ENCODE measurements at places on chromosomes 6 and 20.

GRCh38 chr6:152452639-152453038, 184.5 kb downstream of the SYNE1 start:
- DNase-seq: no peak

- DNase-seq: no peak
Observed at GRCh38 chr6:124522335-124522734, 439.9 kb upstream of the RNF217 start.

DNA sequence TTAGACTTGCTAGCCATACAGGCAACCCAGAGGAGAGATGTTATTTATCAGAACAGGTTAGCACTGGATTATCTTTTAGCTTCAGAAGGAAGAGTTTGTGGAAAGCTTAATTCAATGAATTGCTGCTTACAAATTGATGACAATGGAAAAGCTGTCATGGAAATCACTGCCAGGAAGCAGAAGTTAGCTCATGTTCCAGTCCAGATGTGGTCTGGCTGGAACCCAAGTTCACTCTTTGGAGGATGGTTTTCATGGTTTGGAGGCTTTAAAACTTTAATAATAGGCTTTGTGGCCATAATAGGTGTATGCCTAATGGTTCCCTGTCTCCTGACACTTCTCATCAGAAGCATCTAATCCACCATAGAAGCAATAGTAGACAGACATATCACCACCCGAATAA, 699.0 kb downstream of the PHF3 start:
- no peak for DNase-seq

- DNase-seq: no peak
Observed at GRCh38 chr20:43533060-43533459, 25.6 kb downstream of the L3MBTL1 start.

DNA sequence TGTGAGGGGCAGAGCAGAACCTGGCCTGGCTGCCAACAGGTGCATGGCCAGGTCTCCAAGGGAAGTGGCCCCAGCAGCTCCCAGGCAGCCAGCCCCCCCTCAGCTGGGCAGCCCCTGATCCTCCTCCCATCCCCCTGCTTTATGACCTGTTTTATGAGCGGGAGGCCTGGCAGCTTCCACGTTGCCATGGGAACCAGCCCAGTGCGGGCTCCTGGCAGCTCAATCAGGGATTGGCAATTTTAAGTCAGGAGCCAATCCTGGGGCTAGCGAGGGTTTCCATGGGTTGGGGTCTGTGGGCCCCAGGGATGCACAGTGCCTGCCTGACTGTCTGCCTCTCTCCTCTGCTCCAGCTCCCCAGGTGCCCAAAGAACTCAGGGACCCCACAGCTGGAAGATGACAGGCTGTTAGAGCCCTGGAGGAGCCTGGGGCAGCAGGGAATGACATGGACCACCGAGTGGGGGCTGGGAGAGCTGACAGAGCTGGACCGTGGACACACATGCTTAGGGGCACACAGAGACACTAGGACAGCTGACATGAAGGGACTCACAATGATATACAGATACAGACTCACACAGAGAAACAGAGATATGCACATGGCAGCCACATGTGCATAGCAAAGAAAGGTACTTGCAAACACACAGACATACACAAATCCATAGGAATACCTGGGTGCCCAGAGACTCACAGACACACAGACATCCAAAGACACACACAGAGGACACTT, 56.5 kb upstream of the SIRPA start:
- DNase-seq: no peak

DNA sequence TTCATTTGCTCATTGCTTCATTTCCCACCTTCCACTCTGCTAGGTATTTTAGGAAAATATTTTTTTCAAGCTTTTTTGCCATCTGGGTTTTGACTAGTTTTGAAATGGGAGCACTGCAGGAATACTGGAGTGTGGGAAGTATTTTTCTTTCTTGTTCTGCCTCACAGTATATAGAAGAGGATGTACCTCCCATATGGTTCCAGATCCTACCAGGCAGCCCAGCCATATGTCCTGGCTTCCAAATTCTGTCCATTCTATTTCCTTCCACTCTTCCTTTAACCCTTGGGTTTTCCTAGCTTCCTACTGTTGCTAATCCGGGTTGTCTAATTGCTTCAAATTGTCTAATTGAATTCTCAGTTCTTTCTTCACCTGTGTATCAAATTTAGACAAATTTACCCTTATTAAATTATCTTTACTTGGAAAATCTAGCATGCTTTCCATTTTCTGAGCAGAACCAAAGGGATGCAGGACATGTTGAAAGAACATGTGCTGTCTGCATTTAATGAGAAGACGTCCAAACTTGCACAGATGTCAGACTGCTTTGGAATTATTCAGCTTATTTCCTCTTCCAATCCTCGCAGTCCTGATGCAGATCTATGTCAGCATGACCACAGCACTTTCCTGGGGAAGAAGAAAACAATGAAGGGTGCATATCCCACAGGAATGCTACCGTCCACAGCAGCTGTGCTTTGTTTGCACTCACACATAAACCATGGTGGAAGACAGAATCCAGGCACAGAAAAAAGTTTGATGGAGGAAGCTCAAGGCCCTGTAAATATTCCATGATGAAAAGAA, 1273.9 kb upstream of the MAP3K7 start:
- DNase-seq: no peak

GRCh38 chr6:2883673-2884072, 19.4 kb downstream of the SERPINB9 start:
- DNase-seq: no peak

DNA sequence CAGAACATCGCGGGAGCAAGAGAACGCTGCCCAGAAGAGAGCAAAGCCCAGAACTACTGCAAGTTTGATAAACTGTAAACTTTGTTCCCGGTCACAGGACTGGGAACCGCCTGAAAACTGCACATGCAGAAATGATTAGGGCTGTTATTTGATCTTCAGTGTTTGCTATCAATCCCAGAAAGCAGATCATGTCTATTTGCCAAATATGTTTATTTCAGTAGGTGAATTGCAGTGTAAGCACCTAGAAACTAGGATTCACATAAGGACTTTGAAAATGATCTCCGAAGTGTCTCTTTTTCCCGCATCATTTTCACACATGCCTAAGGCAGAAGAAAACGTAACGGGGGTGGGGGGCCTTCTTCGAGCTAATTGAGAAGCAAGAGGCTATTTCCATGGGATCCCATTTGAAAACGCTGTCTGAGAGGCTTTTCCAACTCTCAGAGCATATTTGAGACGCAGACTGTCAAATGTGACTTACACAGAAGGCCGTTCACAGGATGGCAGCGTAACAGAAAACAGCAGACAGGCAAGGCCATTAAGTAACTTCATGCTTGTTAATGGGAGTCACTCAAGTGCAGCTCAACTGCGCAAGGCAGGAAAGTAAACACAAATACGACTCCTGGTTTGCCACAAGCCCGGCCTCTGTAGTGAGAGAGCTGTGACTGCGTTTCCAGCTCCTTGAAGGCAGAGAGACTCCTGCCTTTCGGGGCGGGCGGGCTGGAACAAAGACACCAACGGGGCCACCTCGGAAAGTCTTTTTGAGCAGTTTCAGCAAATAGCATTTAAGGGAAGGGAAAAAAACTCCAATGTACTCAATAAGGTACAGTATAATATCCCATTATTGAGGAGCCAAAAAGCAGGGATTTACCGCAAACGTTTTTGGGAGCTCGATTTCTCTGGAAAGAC, 144.7 kb upstream of the ZNF217 start:
- no peak for DNase-seq

- no peak for DNase-seq
Observed at GRCh38 chr6:42222448-42222847, 4.8 kb upstream of the MRPS10 start.

- peak; percentile 92 for DNase-seq
Observed at GRCh38 chr6:87589693-87590416, at the start of the genes ORC3 and RARS2. TSS of gene ORC3 (plus strand) at chr6:87590135. CDS start at chr6:87590169, 34 bp downstream. TSS of gene RARS2 (minus strand) at chr6:87589987. CDS start at chr6:87589957, 30 bp downstream.

DNA sequence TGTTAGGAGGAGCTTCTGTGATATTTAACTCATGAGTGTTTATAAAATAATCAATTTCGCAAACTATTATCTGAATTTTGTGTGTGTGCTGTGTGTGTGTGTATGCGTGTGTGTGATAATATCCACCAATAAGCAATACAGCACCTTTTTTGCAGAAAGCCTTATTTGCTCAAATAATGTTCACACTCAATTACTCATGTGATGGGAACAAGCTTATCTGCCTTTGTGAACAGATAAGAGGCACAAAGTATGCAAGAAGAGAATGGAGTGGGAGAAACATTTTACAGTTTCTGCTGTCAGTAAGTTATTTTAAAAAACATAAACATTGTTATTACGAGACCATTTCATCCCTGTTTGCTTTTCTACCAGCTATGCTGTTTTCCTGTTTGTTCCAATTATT, 36.7 kb upstream of the PTPRK start:
- no peak for DNase-seq

- no peak for DNase-seq
Observed at GRCh38 chr20:2946988-2947961, 74.0 kb downstream of the PTPRA start.

DNA sequence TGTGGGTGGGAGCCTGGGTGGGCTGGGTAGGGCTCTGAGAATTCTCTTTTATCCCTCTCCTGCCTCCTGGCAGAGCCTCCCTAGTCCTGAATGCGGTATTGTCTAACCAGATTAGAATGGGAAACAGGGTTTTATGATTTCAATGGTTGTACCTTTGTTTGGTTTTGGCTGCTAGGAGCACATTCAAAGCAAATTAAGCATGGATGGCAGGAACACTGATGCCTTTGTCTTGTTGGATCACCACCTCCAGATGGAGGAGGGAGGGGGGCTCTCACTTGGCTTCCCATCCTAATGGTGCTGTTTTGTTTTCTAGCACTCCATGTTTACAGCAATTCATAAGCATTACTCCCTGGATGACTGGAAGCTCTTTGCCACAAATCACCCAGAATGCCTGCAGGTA, 11.6 kb downstream of the GMPR start:
- no peak for DNase-seq

- DNase-seq: no peak
Observed at GRCh38 chr20:3797226-3797545, 1.1 kb downstream of the CDC25B start.

GRCh38 chr20:12723811-12724210, 285.0 kb upstream of the SPTLC3 start:
- no peak for DNase-seq

DNA sequence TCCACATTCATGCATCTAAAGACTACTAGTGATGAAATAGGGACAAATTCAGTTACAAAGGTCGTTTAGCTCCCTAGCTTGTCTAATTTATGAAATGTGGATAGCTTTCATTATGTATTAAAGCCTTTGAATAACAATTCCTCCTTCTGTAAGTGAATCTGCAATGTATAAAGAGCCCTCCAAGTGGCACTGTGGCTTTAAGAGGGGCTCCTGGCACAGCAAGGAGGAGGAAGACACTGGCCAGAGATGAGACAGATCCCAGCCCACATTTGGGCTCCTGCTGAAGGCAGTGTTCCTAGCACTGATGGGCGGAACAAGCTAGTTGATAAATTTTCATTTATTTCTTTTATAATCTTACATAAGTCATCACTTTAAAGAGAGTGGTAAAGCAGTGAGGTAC, 17.6 kb upstream of the FUCA2 start:
- DNase-seq: no peak

- DNase-seq: no peak
Observed at GRCh38 chr6:158377860-158378259, 65.6 kb downstream of the TULP4 start.

- DNase-seq: no peak
Observed at GRCh38 chr6:41404182-41404845, 68.9 kb downstream of the NCR2 start.

GRCh38 chr20:47995661-47996060, 210.4 kb upstream of the SULF2 start:
- no peak for DNase-seq

DNA sequence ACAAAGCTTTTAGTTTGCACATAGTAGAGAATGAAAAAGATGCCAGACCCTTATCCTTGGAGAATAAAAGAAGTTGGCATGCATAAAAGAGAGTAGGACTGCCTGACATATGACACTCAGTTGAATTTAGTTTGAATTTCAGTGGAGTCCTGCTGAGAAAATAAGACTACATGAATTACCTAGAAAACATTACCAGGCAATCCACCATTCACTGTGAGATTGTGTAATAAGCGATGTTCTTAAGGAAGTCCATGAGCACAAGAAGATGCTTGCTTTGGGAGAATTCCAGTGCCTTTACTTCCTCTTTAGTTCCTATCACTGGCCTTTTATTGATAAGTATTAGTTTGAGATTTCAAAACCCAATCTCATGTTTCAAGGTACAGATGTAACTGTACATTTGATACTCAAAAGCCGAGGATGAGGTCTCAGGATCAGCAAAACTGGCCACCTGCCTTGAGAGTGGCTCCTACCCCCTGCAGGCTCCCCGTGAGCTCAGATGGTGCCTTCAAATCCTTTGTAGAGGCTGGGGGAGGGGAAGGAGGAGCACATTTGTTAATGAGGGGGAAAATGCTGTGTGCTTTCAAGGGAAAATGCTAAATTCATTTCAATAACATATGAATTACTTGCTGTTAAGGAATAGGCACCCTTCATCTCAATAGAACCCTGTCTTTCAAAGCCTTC, 11.2 kb upstream of the UNC93A start:
- no peak for DNase-seq

GRCh38 chr6:73123632-73124329, 101.5 kb downstream of the KHDC1L start:
- DNase-seq: no peak

DNA sequence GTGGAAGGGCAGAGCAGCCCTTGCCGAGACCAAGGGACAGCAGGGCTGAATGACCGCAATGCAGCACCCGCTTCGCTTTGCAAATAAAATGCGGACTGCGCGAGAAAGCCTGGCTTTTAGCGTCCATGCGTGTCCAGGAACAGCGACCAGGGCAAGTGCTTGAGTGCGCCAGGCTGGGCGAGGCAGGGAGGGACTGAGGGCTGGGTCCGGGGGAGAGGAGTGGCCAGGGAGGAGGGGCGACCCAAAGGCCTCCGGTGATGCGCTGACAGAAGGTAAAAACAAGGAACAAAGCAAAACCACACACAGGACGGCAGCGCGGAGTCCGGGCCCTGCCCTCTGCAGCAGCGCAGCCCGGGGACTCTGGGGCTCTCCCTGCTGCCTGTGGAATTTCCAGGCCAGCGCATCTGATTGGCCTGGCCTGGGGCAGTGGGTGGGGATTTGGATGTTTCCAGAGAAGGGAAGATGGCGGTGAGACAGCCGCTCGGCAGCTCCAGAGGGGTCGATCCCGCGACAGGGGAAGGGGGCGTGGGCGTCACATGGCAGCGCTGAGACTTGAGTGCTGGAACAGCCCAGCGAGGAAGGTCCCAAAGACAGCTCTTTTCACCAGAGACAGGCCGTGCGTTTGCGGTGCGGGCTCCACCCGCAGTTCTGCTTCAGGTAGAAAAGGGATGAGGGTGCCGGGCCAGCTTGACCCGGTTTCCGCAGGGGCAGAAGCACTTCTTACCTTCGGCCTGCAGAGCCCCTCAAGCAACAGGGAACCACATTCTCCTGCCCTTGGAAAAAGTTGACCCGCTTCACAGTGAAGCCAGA, 51.8 kb downstream of the SSR1 start:
- peak; percentile 74 for DNase-seq

DNA sequence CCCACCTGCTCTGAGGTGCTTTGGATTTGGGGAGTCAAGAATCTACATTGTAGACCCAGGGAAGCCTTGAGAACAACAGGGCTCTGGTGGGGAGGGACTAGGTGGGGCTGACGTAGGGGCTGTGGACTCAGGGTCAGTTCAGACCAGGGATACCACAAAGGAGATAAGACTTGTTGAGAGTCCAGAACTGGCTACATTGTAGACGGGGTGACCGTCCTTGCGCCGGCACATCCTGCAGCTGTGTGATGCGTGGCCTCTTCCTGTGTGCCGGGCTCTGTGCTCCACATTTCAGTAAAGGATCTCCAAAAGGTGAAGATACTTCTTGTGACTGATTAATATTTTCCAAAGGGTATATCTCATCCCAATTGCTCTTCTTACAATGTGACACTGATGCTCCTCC, 9.8 kb upstream of the TLDC2 start:
- no peak for DNase-seq

Measured in CD4-positive, alpha-beta T cell treated with Interferon gamma for 1 hour (primary cell).